ENCODE measurements at places on chromosomes 2 and 18. TPM values are rescaled to one million over a fixed set of nuclear protein-coding genes. Genes with fewer than 3 reads are reported as not detected.

Gene LIMS4
- total RNA-seq, result 1.5 TPM

Gene SPP2
- total RNA-seq, result 0.14 TPM

Gene GULP1
- total RNA-seq, result 77.2 TPM

Gene GALNT3
- not detected for total RNA-seq

Gene SPAST
- 41.0 TPM for total RNA-seq

Gene FECH
- total RNA-seq, result 12.6 TPM

Gene GRHL1
- 0.48 TPM for total RNA-seq

Gene STARD6
- not detected for total RNA-seq

Gene LAMA3
- total RNA-seq, result 0.08 TPM

Gene CYS1
- total RNA-seq, result not detected

Gene RFTN2
- total RNA-seq, result not detected

Gene ANKRD53
- 0.36 TPM for total RNA-seq

Gene CFC1
- not detected for total RNA-seq
